ENCODE measurements at places on chromosomes 5 and 9.

DNA sequence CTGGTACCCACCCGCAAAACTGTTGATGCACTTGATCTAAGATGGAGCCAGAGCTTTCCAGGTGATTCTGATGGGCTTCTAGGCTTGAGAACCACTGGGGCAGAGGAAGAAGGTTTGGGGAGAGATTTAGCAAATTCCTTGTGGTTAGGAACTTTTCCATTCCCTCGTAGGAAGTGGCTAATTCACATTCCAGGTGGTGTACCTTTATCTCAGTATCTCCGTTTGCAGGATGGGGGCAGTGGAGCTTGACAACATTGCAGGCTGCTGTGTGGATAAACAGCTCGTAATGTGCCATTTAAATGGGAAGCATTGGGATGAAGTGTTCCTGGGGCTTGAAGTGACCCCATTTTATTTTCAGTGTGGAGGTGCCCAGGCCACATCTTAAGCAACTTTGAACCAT lies 172.9 kb upstream of the IL12B start:
- no peak for DNase-seq

DNA sequence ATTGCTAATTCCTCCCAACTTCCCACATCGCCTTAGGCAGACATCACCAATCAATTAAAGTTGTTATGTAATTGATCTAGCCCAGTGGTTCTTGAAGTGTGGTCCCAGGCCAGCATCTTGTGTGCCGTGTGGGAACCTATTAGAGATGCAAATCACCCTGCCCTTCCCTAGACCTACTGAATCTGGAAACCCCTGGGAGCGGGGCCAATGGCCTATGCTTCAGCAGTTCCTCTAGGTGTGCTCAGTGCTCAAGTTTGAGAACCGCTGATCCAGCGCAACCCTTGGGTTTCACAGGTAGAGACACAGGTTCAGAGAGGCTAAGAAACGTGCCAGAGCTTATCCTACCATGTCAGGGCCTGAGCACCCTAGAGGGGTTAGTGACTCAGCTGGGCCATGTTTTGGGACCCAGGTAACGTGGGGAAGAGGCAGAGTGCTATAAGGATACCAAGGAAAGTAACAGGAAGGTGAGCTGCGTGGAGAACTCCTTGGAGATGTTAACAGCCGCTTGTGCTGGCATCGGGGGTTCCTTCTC lies 4.4 kb downstream of the SLC34A1 start:
- no peak for DNase-seq

- DNase-seq, result no peak
These were observed 9.7 kb upstream of the SMIM32 start for GRCh38 chr5:136202469-136203205.

DNA sequence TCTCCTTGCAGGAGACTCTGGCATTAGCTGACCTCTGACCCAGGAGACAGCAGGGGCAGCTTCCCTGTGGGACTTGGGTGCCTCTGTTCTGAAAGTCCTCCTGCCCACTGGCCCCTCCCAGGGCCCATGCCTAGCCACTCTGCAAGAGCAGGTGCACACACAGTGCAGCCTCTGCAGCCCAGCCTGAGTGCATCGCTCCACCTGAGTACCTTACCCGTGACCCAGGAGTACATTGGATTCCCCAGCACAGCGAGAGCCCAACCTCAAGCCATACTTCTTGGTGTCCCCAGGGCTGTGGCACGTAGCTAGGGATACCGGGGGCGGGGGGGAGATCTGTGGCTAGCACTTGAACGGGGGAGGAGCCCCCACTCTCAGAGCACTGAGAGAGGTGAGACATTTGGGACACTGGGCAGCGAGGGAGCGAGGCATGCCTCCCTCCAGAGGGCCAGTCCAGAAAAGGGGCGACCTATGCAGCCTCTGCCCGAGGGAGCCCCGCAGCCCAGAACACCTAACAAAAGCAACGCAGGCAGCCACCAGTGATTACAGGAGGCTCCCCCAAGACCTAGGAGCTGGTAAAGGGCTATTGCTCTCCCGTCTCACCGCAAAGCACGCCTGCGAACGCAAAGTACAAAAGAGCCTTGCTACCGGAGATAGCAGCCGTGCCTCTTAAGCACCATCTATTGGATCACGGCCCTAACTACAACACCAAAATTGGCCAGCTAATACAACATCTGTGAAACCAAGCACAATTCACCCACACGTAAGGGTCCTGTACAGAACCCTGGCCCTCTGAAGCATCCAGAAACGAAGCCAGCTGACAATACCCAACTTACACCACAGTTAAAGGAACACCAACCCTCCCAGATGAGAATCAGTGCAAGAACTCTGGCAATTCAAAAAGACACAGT lies 826 bp upstream of the PRDM9 start:
- DNase-seq, result no peak

GRCh38 chr9:35079041-35079425 lies 709 bp downstream of the FANCG start:
- no peak for DNase-seq

DNA sequence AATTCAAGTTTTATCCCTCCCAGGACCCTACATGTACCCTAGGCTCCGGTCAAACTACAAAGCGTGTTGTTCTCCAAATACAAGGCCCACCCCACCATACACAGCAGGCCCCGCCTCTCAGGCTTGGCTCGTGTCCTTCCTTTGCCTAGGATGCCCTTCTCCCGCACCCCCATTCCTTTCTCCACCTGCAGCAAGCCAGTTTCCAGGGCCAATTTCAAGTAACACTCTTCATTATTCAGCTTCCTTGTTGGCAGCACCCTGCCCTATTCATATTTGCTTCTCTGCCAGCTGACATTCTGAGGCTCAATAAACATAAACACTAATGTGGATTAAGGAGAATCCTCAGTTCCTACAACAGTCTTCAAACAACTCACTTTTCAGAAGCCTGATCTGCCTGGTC lies 31.7 kb downstream of the EPB41L4B start:
- DNase-seq, result no peak

- DNase-seq, result no peak
These were observed 194.9 kb downstream of the PALM2AKAP2 start for GRCh38 chr9:109974918-109975276.

GRCh38 chr9:95425910-95426551 lies 90.7 kb downstream of the PTCH1 start:
- no peak for DNase-seq

DNA sequence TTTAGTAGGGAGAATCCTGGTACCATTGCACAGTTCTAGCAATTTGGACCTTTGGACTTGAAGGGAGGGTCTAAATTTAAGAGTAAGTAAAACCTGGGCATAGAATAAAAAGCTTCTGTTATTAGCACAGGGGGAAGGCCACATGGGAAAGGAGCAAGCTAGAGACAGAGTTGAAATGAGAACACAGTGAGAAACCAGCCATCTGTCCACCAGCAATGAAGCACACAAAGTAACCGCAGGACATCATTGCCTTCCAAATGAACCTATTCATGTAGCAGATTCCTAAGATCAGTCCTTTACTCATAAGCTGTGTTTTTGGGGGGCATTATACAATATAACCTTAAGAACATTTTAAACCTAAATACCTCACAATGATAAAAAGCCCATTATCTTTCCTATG lies 407.4 kb downstream of the HCN1 start:
- no peak for DNase-seq

GRCh38 chr5:126818736-126819135 lies 41.8 kb downstream of the LMNB1 start:
- no peak for DNase-seq

- DNase-seq, result no peak
These were observed 69.8 kb upstream of the RASEF start for GRCh38 chr9:83132768-83133167.

- DNase-seq, result no peak
These were observed 296.8 kb downstream of the PDE4D start for GRCh38 chr5:59596586-59597350.

Measured in activated CD8-positive, alpha-beta memory T cell treated with anti-CD3 and anti-CD28 coated beads, Interleukin-2, amount 10 ng/mL, durations not matched to agents 7 days and 5 days (primary cell).